Foreskin melanocyte (primary cell): ENCODE measurements at places on chromosomes 6 and 20.

GRCh38 chr20:11912013-11912658, 5.6 kb upstream of the BTBD3 start:
- no peak for DNase-seq

- no peak for DNase-seq
Measured at GRCh38 chr6:39327507-39327906, 5.0 kb upstream of the KCNK16 start.

DNA sequence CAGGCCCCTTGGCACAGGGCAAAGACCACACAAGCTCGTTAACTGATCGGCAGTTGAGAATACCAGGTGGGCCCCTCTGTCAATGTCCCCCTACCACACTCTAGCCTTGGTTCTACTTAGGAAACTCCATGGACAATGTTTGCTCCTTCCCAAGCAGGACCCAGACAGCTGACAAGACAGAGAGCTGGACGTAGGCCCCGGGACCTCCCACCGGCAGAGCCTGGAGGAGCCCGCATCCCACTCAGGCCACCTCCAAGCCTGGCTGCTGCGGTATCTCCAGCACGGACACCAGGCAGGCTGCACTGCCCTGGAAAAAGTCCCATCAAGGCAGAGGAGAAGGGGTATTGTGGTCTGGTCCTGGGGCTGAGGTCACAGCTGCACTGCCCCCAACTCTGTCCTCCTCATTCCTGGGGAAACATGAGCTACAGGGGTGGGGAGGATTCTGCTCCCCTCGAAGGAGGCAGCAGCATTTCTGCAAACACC, 6.2 kb upstream of the GRM4 start:
- DNase-seq = no peak

DNA sequence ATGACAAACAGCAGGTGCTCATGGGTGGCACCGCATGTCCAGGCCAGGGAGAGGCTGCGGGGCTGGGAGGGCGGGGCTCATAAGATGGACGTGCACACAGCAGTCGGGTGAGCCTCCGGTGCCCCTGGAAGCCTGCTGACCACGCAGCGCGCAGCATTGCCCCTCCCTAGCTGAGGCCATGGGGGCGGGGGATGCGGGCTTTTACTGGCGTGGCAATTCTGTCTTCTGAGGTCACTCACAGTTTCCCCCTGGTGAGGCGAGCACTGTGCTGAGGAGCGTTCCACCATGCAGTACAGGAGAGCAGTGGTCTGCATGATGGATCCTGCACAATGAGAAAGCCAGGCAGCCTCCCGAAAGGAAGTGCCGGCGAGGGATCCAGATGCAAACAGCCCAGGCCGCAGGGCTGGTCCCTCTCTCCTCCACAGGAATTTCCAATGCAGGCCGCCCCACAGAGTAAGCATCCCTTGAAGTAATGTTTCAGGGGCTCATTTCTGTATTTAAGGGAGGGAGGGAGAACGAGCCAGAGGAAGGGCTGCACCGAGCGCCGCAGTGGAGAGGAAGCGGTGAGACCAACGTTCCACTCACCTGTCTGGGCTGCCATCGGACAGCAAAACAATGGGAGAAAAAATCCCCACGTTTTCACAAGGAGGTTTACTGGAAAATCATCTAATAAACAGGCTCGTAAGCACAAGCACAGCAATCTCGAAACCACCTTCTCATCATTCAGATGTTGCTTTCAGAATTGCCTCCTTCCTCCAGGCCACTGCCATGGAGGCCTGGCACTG, 56.0 kb downstream of the IRF4 start:
- no peak for DNase-seq

- DNase-seq = peak; percentile 92
Measured at GRCh38 chr20:32484958-32485769, 100.0 kb downstream of the NOL4L start.

DNA sequence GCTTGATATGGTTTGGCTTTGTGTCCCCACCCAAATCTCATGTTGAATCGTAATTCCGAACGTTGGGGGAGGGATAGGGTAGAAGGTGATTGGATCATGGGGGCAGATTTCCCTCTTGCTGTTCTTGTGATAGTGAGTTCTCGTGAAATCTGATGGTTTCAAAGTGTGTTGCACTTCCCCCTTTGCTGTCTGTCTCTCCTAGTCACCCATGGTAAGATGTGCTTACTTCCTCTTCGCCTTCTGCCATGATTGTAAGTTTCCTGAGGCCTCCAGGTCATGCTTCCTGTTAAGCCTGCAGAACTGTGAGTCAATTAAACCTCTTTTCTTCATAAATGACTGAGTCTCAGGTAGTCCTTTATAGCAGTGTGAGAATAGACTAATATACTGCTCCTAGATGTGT, 19.9 kb downstream of the PFDN4 start:
- no peak for DNase-seq

- DNase-seq = no peak
Measured at GRCh38 chr20:47850146-47850545, 64.9 kb upstream of the SULF2 start.

- no peak for DNase-seq
Measured at GRCh38 chr6:5713519-5713918, 293.2 kb downstream of the NRN1 start.

- no peak for DNase-seq
Measured at GRCh38 chr6:11209369-11209768, 23.1 kb downstream of the NEDD9 start.

GRCh38 chr6:75526502-75527127, 33.0 kb upstream of the FILIP1 start:
- peak; percentile 53 for DNase-seq

DNA sequence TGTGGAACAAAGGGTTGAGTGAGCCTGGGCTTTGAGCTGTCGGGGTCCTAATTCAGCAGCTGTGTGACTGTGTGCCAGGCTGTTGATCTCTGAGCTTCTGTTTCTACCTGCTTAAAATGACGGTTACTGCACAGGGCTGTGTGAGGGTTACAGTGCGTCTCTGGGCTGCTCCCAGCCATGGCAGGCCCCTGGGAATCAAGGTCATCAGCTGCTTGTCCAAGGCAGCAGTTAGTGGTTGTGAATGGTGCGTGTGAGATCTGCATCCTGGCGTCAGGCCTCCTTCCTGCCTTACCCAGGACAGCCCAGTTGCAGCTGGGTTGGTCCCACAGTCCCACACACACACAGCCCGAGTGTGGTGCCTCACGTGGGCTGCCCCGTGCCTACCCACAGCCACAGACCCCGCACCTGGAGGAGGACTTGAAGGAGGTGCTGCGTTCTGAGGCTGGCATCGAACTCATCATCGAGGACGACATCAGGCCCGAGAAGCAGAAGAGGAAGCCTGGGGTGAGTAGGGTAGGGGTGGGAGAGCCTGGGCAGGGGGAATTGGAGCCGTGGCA, 15.6 kb downstream of the GTSF1L start:
- DNase-seq = no peak

GRCh38 chr6:30349421-30350177, 4.6 kb downstream of the RPP21 start:
- no peak for DNase-seq

DNA sequence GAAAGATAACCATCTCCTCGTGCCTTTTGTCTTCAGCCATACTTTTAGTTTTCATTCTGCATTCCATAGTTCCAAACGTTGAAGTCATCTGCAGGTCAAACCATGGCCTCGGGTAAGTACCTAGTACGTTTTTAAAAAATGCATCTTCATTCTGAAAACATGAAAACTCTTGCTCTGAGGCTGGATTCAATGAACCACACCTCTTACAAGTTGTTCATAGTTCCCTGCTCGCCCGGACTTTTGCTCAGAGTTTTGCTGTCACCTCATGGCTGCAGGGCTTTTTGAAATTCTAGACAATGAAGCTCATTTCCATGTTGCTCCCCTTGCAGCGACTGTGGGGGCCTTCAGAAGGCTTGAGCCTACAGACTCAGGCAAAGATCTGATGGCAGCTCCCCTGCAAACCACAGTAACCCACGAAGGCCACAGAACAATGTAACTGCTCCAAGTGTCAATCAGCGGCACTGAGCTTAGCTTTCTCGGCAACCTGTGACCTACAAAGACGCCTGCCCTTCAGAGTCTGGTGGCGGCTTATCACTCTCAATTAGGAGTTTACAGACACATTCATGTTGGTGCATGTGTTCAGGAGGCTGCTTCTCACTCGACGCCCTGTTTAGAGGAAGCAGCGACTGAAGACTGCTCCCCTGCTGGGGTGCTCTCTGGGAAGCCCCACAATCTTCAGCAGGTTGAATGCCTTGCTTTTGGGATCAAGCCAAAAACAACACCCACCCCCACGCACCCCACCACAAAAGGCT, 61.2 kb downstream of the FOXC1 start:
- no peak for DNase-seq

DNA sequence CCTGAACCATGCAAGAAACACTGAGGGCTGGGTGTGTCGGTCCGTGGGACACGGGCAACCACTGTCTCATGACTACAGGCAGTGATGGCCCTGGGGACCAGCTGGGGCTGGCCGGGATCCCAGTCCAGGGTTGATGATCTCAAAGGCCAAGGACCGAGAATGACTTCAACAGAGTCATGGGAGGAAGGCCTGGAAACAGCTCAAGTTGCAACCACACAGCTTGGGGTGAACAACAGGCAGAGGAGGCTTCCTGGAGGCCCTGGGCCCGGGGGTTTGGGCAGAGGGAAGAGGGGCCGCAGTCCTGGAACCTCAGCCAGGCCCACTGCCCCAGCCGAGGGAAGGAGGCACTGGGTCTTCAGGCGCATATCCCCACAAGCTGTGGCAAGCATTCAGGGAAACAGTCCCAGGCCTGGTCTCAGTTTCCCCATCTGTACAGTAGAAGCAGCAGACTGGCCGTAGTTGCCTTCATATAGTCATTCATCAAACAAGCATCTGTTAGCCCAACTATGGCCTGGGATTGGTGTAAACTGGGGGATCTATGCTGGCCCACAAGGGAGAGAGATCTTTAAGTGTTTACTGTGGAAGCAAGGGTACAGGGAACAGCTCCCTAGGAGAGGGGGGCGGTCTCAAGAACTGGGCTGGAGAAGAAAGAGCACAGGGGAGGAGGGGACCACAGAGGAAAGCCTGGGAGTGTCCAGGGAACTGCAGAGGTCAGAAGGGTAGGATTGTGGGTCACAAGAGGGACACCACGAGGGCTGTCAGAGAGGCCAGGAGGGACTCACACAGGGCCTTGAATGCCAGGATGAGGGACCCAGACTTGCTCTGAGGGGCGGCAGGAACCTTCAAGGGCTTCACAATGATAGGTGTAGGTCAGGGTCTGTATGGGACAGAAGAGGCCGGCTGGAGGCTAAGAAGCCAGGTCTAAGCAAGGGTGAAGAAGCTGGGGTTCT, 2.1 kb downstream of the MYL9 start:
- DNase-seq = no peak

DNA sequence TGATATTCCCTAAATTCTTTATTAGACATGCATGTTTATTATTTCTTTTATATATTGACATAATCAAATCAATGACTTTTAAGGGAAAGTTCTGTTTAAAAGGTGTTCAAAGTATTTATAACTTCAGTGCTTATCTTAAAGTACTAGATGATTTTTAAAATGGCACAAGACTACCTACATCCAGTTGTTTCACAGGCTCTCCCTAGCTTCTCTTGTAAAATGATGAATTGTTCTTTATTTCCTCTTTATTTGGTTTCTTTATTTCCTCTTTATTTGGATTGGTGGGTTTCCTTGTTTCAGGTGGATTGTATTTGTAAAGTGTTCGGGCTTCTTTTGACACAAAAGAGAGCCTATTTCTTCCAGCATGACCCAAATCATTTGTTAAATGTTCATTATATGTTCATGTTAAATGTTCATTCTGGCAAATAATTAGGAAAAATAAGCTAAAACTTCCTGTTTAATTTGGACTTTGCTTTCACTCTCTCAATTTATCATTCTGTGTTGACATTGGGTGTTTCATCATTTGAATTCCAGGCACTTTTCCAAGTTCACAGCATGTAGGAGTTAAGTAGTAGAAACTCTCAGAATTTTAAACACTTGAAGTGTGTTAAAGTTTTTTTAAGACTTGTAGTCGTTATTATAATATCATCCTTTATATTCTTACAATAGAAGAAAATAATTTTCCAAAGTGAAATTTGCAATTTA, 24.6 kb downstream of the MLIP start:
- no peak for DNase-seq

DNA sequence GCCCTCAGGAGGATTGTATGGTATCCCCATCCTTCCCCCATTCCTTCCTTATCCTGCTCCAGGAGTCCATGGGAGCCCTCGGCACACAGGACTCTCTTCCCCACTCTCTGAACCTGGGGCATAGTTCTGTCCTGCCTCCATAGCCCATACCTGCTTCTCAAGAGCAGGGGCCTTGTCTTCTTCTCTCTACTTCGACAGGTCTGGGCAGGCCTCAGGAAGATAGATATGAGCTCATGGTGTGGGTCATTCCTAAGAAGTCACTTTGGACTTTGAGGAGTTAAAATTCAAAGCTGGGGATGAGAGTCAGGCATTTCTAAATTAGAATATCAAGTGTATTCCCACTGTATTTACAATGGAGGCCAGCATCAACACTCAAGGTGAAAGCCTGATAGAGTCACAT, 8.4 kb upstream of the ADA start:
- DNase-seq = no peak

GRCh38 chr6:137704802-137705159, 162.3 kb upstream of the TNFAIP3 start:
- no peak for DNase-seq

DNA sequence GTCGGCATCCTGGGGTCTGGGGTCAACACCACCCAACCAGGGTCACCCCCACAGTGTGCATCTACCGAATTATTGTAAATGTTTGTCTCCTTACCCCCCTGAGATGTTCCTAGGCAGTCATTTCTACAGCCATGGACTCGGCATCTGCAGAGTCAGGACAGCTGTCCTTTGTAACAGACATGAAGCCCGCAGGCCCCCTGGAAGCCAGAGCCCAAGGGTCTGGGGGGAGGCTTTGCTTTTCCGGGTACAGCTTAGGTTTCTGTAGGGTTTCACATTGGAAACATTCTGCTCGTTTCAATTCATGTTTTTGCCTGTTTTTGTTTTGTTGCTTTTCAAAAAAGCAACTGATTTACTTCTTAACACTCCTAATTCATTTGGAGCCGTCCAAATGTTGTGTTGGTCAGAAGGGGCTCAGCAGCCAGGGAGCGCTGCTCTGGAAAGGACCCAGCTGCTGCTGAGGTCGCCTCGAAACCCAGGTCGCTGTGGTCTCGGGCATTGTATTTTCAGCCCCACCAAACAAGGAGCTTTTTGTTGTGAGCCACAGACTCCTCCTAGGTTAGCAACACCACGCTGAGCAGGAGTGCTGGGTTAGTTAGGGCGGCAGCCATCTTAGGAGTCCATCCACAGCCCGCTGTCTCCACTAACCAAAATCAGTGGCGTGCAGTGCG, 160.4 kb downstream of the TMEM242 start:
- DNase-seq = no peak

DNA sequence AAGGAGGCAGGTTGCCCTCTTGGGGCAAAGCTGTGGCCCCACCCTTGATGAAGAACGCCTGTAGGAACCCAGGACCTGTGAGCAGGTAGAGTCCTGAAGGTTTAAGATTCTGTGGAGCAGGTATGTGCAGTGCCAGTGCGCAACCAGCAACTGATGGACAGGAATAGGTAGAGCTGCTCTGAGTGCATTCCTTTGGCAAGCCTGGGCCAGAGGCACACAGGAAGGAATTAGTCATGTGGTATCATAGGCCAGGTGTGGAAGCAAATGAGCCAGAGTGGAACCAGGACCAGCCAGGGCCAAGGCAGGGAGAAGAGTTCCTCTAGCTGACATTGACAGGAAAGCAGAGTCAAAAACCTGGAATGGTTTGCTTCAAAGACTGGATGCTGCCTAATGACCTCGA, 1.4 kb upstream of the KHDC1 start:
- DNase-seq = no peak
